Globus pallidus (tissue), 1 donor: ENCODE measurements at places on chromosomes 5 and 9.

DNA sequence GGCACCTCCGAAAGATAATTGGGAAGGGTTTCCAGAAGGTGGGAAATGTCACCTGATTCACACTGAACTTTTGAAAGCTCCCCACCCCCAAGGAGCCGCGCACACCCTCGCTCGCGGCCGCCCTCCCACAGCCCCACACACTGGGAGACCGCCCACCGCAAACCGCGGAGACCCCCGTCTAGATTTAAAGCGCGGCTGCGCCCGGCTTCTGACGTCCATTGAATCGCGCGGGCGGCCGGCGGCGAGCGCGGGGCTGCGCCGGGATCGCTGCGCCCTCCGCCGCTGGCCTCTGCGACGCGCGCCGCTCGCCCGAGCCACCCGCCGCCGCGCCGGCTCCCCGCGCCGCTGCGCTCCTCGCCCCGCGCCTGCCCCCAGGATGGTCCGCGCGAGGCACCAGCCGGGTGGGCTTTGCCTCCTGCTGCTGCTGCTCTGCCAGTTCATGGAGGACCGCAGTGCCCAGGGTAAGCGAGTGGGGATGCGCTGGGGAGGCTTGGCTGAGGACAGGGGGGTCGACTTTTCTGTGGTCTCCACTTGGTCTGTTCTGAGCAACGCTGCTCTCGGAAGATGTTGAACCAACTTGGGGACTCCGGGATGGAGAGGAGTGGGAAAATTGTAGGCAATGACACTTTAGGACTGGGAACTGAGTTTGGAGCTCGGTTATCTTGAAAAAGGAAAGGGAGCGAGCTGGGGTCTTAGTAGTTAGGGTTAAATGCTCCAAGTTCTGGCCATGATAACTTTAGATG lies at the start of gene FST:
Gene FST, plus strand, starts transcription at position 214 of the 743 bp plus-strand sequence. Its CDS starts 163 bp downstream, at position 377.
- DNase-seq: no peak

DNA sequence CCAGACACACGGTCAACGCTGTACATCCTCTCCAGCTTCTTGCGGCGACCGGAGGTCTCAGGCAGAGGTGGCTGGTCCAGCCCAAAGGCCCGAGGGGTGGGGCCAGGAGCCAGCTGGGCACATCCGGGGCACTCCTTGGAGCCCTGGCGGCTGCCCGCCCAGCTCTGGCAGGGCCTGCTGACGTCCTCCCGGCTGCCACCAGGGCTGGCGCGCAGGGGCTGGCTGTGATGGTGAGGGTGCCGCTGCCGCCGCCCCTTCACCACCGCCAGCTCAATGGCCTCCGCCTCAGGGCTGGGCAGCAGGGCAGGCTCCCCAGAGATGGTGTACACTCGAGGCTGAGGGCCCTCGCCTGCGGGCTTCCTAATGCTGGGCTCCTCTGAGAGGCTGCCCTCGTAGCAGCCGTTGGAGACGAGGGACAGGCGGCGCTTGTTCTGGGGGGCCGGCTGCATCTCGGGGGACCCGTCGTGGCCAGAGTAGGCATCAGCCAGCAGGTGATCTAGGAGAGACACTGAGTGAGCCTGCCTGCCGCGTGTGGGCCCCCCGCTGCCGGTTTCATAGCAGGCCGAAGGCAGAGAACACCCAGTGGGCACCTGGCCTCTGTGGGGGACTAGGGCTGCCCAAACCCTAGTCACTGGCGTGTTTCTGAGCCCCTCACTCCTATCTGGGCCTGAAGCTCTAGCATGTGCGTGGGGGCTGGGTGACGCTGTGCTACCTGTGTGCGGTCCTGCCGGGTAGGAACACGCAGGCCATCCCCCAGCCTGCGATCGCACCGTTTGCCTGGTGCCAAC lies 1.5 kb downstream of the NSMF start:
- DNase-seq: no peak

DNA sequence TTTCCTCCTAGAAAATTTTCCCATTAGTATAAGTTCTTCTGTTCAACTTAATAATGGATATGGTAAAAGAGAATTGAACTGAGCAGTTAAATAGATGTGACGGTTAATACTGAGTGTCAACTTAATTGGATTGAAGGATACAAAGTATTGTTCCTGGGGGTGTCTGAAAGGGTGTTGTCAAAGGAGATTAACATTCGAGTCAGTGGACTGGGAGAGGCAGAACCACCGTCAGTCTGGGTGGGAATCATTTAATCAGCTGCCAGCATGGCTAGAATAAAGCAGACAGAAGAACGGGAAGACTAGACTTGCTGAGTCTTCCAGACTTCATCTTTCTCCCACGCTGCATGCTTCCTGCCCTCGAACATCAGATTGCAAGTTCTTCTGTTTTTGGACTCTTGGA lies 689.6 kb upstream of the CDH10 start:
- DNase-seq: no peak

DNA sequence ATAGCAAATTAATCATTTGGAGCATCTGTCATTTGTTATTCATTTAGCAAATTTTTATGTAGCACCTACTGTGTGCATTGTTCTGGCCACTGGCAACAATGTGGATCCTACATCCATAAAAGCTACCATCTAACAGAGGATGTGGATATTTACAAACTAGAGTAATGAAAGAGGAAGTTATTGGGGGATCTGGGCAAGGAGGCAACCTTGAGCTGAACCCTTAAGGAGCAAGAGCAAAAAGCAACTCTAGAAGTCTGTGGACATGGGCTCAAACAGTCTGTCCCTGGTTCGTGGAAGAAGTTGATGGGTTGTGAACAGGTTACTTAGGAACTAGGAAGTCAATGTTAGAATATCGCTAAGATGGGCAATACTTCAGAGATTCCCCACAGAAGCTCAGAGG lies 259.9 kb downstream of the SYK start:
- DNase-seq: no peak

- DNase-seq: no peak
Measured at GRCh38 chr5:118208031-118208453, 780.3 kb downstream of the DTWD2 start.

DNA sequence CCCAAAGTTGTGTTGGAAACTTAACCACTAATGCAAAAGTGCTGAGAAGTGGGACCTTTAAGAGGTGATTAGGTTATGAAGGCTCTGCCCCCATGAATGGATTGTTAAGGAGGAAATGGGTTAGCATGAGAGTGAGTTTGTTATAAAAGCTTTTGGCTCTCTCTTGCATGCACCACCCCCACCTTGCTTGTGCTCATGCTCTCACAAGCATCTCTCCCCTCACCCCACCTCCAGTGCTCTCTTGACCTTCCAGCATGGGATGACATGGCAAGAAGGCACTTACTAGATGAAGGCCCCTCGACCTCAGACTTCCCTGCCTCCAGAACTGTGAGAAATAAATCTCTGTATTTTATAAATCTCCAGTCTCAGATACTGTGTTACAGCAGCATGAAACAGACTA lies 52.8 kb downstream of the RICTOR start:
- no peak for DNase-seq

GRCh38 chr5:81696418-81697397 lies 54.2 kb downstream of the SSBP2 start:
- no peak for DNase-seq

GRCh38 chr5:3650320-3650719 lies 54.7 kb downstream of the IRX1 start:
- DNase-seq: no peak

DNA sequence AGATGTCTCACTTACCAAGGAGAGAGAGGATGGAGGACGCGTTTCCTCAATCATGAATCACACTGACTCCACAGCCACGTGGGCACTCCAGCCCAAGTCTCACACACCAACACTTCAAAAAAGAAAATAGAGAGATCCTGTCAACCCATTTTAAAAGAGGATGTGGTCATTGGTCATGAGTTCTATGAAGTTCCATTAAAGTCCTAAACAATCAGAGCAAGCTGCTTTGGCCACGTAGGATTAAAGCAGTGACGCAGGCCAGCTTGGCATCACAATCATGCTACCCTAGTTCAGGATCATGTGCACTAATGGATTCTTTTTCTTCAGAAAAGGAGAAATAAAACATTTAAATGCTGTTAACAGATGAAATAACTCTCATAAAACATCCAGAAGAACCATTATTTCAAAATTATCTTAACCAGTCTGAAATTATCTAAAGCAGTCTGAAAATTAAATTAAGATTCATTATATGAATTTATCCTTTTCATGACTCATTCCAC lies 108.1 kb downstream of the SEMA5A start:
- peak; percentile 44 for DNase-seq

- DNase-seq: no peak
Measured at GRCh38 chr5:6495433-6496206, 47.0 kb downstream of the UBE2QL1 start.

DNA sequence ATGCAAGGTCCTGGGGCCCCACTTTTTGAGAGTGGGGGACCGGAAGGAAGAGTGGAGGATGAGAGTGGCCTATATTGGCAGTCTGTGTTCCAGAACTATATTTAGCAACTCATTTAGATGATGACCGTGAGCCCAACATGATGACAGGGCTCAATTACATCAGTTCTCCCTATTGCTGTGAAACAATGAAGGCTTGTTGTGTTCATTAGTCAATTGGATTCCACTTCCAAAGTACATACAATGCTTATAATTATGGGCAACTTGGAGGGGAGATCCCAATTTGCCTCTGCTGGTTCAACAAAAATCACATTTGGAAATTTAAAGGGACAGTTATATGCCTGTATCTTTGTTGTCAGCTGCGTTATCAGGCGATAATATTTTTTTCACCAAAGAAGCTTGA lies 91.1 kb downstream of the TARS1 start:
- DNase-seq: peak; percentile 65

DNA sequence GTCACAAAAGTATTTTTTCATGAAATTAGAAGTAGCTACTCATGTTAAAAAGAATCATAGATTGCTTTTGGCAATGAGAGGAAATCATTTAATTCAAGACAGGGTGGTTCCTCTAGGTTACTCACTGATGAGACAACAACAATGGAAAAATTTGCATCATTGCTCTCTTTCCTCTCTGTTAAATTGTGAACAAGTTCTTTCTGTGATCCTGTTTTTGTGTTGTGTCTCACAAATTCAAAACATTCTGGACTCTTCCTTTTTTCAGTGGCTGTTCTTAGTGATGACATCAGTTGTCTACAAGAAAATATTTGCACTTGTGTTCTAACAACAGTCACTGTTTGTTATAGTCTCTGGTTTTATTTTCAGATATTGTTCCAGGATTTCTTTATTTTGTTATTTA lies 95.3 kb downstream of the XRCC4 start:
- no peak for DNase-seq

DNA sequence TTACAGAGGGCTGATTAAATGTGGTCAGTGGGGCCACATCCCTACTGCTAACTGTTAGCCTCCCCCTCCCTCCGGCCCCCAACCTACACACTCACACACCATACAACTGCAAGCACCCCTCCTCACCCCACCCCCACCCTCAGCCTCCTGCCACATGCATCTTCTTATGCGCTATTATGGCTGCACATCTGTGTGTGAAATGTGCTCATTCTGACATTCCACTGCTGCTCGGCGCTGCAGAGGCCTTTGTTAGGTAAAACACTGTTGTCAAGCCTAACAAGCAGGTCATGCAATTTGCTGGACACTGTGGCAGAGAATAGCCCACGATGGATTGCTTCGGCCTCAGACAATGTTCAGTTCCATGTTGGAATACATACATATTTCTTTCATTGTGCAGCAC lies 173.6 kb downstream of the NR2F1-AS1 start:
- DNase-seq: no peak

- DNase-seq: peak; percentile 20
Measured at GRCh38 chr5:179923436-179923835, 15.7 kb upstream of the TBC1D9B start.

- peak; percentile 41 for DNase-seq
Measured at GRCh38 chr9:133700819-133701320, 37.3 kb downstream of the SARDH start.

DNA sequence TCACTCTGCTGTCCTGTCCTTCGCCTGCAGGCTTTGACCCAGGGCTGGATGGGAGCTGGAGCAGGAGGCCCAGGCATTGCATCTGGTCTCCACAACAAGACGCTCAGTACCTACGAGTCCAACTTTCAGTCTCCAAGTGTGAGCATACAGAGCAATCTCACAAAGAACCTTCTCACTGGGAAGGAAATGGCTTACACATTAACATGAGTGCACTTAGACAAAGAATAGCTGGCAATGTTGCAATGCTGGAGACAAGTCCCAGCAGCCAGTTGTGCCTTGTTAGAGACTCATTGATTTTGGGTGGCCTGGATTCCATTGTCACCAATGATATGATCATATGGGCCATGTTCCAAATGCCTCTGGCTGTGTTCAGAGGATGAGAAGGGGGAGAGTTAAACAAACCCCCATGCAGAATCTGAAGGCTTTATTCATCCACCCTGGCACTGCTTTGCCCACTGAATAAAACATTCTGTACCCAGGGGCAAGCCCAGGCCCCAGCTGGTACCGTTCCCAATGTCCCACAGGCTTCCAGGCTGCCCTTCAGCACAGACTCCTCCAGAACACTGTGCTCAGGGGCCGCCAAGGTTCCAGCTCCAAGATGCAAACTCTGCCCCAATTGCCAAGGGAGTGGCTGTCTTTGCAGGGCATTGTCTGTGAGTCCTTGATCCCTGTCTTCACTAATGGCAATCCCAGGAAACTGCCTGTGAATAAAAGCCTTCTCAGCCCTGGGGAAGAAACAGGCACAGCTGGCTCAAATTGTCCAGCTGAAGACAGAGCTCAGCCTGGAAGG lies 185.5 kb downstream of the HSD17B3 start:
- DNase-seq: peak; percentile 100

GRCh38 chr9:34575862-34576596 lies 13.5 kb downstream of the CNTFR start:
- DNase-seq: no peak

GRCh38 chr5:5078009-5078897 lies 61.9 kb upstream of the ADAMTS16 start:
- DNase-seq: no peak

- no peak for DNase-seq
Measured at GRCh38 chr9:122382901-122383850, 12.4 kb downstream of the PTGS1 start.

DNA sequence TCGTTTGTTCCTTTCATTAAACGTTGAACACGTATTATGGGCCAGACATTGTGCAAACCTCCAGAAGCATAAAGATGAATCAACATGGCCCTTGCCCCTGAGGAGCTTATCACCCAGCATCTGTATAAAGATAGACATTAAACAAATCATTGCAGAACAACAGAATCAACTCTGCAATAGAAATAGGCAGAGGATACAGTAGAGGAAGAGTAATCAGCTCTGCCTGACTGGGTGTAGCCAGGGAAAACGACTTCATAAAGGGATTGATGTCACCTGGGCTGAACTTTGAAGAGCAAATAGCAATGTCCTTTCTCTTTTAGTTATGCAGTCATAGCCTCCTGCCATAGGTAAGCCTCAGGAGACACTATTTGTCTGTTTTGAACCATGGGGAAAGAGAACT lies 13.4 kb downstream of the RGS7BP start:
- no peak for DNase-seq

DNA sequence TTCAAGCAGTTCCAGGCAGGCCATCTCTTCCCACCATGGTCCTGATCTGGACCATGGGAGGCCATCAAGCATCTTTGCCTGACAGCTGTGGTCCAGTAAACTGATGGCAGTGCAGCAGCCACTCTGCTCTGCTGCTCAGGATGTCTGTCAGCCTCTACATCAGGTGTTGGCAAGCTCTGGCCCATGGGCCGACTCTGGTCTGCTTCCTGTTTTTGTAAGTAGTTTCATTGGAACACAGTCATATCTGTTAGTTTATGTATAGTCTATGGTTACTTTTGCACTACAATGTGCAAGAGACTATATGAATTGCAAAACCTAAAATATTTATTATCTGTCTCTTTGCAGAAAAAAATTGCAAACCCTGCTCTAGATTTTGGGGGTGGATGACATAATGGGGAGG lies 225.0 kb downstream of the KCTD16 start:
- DNase-seq: no peak
